ENCODE measurements at places on chromosomes 4 and X.

- DNase-seq, result no peak
Observed at GRCh38 chr4:121073672-121074381, 1.5 kb upstream of the NDNF start.

GRCh38 chr4:142721187-142721586, 124.9 kb downstream of the INPP4B start:
- no peak for DNase-seq

- DNase-seq, result peak; percentile 24
Observed at GRCh38 chr4:139227729-139228404, 50.8 kb upstream of the ELF2 start.

- no peak for DNase-seq
Observed at GRCh38 chr4:88398381-88398780, 19.7 kb downstream of the HERC6 start.

DNA sequence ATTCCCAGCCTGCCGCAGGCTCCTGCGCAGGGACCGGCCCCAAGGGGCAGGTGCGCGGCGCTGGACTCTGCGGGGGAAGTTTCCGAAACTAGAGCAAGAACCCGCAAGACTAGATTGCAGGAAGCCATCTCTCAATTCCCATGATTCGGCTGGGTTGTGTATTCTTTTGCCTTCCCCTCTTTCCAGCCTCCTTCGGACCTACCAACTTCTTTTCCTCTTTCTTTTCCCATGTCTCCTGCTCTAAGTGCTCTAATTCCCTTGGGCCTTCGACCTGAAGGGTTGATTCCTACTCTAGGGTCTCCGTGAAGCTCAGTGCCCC, 645 bp upstream of the OPHN1 start:
- no peak for DNase-seq

DNA sequence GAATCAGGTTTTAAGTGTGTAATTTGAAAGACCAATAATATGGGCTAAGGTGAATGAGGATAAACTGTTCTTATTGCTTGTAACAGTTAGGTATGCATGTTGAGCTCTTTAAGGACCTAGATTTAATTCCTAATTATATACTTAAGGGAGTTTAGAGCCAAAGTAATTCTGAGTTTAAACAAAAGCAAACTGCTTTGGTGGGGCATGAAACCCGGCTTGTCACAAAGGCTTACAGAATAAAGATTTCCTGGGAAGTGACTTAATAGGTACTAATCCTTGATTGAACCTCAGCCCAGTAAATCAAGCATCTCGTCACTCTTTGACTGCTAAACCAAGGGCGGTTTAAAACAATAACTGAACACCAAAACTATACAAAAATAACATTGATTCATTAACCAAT, 1324.2 kb downstream of the RPA4 start:
- no peak for DNase-seq

All from HuH-7 (cell line).